ENCODE measurements at places on chromosomes 2 and 18. TPM values are rescaled to one million over a fixed set of nuclear protein-coding genes. Genes with fewer than 3 reads are reported as not detected.
A peak's percentile ranks its signal among the peaks of the same experiment; 100 is the strongest.

DNA sequence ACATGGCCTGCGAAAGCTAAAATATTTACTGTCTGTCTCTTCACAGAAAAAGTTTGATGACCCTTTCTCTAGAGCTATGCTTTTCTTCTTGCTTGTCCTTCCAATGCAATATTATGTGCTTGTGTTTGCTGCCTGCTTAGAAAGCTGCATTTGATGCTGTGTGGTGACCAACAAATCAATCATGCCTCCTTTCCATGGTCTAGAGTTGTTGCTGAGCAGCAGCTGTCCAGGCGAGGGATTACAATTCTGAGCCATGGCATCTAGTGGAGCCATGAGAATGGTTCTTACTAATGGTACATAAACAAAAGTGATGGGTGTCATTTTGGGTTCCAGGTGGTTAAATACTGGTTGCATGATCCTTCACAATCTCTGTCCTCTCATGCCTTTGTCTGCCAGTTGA, 1142.1 kb downstream of the DPP10 start:
- no peak for DNase-seq

DNA sequence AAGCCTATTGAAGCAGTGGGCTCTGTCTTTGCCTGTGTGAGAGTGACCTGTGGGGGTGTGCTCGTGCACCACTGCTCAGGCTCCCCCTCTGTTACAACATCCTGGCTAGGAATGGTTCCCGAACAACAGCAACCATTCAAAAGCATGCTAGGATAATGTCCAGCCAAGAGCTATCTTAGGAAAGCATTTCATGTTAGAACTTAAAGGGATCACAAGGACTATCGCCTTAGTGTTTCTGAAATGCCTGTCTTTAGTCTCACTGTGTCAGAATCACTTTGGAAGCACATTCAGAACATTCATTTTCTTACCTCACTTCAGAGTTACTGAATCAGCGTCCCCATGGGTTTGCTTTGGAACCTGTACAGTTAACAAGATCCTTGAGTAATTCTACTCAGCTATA, 134.9 kb upstream of the DSEL start:
- peak; percentile 7 for DNase-seq

- DNase-seq: no peak
Observed at GRCh38 chr2:158724803-158725381, 70.2 kb upstream of the DAPL1 start.

- no peak for DNase-seq
Observed at GRCh38 chr2:223437788-223438187, 164.4 kb downstream of the SCG2 start.

SETBP1 gene
- 71.7 TPM for total RNA-seq

ASNSD1 gene
- 28.6 TPM for total RNA-seq

DNAH7 gene
- total RNA-seq: 15.7 TPM

CIAO1 gene
- 63.0 TPM for total RNA-seq

Data from kidney (tissue), 22 donors.